NCI-H510A (cell line): ENCODE measurements at places on chromosomes 7 and 10.

DNA sequence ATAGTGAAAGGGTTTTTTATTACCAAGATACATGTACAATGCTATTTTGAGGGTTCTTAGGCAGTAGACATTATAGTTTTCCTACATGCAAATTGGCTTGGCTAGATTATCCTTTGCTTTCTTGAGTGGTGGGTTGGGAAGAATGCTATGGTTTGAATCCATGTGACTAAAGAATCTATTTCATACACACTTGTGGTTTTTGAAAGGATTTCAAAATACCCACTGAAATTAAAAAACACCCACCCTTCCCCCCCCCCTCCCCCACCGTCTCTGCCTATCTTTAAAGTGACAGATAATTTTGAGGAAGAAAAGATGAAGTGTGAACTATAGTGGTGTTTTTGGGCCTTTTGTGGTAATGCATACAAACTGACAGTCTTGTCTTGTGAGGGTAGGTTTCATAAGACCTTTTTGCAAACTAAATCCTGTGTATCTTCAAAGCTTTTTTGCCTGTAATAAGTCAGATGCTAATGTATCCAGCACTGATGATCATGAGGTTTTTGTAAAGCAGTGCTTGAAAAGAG lies 90.9 kb downstream of the TPST1 start:
- DNase-seq: no peak

- DNase-seq: no peak
Observed at GRCh38 chr10:30583778-30584415, 45.7 kb downstream of the LYZL2 start.

DNA sequence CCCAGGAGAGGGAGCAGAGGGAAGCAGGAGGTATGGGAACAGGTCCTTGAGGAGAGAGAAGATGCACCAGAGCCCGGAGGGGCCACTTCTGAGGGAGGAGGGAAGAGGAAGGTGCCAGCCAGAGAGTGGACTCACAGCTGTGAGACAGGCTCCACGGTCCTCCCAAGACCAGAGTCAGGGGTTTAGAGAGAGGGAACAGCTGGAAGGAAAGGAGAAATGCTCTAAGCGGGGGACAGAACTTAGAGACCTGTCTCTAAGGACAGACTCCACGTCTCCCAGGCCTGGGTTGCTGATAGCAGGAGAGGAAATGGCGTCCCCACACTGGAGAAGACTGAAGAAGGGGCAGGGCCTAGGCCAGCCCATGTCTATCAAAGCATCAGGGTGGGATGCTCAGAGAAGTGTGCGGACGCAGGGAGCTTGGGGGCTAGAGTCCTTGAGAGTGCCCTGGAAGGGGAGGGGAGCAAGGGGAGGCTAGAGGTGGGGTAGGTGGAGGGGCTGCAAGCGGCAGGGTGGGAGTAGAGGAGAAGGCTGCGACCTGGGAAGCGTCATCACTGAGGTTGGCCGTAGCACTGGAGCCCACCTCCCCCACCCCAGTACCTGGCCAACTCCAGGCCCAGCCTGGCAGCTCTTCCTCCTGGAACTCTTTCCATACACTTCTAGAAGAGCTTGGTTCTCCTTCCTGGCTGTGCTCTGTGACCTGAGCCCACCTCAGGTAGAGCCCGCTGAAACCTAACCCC lies 25.6 kb upstream of the GRID1 start:
- DNase-seq: no peak

- no peak for DNase-seq
Observed at GRCh38 chr10:60566096-60566495, 176.4 kb upstream of the ANK3 start.

DNA sequence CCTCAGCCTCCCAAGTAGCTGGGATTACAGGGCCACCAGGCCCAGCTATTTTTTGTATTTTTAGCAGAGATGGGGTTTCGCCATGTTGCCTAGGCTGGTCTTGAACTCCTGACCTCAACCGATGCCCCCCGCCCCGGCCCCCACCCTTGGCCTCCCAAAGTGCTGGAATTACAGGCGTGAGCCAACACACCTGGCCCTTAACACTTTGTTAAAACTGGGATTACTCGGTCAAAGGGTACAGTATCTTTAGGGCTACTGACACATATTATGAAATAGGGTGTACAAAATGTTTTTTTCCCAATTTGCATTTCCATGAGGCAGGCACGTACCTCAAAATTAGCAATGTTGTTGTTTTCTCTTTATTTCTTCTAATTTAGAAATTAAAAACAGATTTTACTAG lies 11.5 kb downstream of the NUDT5 start:
- no peak for DNase-seq

- DNase-seq: no peak
Observed at GRCh38 chr10:61359452-61359851, 93.7 kb downstream of the TMEM26 start.

- DNase-seq: no peak
Observed at GRCh38 chr10:110530131-110530831, 32.6 kb downstream of the DUSP5 start.

- DNase-seq: no peak
Observed at GRCh38 chr10:59190332-59190731, 13.9 kb downstream of the PHYHIPL start.

DNA sequence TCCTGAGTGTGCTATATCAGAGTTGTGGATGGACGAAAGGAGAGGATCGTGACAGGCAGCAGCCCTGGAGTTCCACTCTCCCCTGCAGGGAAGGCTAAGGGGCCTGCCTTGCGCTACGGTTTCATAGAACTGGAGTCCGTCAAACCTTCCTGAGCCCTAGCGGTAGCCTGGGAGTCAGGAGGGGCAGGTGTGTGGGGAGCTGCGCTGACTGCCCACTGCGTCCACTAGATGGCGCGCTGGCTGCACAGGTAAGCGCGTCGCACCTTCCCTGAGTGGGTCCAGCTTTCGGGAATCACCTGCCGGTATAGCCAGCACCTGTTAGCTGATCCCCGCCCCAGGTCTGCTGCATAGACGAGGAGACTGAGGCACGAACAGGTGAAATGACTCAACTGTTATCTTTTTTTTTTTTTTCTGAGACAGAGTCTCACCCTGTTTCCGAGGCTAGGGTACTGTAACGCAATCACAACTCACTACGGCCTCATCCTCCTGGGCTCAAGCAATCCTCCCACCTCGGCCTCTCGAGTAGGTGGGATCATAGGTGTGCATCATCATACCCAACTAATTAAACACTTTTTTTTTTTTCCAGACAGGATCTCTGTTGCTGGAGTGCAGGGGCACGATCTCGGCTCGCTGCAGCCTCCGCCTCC lies 20.2 kb upstream of the BAIAP2L1 start:
- peak; percentile 47 for DNase-seq

DNA sequence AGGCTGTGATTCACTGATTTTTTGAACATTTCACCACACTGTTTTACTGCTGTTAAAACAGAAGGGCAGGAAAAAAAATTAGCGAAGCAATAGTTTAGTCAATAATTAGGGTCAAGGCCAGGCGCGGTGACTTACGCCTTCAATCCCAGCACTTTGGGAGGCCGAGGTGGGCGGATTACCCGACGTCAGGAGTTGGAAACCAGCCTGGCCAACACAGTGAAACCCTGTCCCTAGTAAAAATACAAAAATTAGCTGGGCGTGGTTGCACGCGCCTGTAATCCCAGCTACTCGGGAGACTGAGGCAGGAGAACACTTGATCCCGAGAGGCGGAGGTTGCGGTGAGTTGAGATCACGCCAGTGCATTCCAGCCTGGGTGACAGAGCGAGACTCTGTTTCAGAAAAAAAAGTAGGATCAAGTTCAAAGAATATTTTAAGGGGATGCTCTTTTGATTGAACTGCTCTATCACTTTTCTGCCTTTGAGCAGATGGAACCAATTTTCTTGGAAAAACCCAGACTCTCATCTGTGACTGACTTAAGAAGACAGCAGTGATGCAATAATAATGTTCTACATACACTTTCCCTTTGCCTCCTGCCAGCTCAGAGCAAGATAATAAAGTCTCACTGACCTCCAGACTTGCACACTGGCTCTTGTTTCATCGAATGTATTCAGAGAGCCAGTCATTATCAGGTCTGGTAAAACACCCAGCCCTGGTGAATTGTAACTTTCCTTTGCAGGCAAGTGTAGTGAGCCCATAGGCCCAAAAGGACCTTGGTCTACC lies 1.6 kb upstream of the PPA1 start:
- DNase-seq: no peak

- DNase-seq: no peak
Observed at GRCh38 chr10:130362308-130362761, 226.1 kb downstream of the GLRX3 start.

DNA sequence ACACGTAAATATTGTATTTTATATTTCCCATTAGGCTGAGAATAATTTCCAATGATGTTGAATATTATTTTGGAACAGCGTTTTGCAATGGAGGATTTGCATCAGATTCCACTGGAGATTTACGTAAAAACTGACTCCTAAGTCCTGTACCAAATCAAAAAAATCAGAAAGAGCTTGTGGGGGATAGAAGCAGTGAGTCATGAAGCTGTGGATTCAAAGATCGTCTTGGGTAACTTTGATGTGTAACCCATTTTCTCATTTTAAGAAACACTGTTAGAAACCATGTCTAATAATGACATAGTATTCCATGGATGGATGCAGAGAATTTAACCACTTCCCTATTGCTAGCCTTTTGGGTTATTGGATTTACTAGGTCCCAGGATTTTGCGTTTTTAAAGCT lies 158.6 kb downstream of the INHBA start:
- DNase-seq: no peak

DNA sequence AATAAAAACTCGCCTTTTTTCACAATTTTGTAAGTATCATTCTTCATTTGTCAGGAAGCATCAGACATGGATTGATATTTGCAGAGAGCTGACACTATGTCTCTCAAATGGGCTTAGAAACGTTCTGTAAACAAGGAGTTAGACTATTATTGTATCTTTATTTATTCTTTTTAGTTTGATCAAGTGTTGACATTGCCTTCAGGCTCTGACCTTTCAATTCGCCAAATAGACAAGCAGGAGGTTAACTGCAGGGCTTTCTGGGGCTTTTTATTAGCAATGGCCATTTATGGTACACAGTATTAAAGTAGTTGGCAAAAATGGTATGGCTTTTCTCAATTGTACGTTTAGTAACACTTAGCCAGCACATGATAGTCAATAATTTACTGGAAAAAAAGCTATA lies 221.7 kb downstream of the ZWINT start:
- DNase-seq: no peak
